Bladder microvascular endothelial cell (primary cell): ENCODE measurements at places on chromosomes 11 and 22. TPM values are rescaled to one million over a fixed set of nuclear protein-coding genes. Genes with fewer than 3 reads are reported as not detected.

MYBPC3 gene
- not detected in 2 replicates for total RNA-seq

SNX15 gene
- total RNA-seq: 8.1 and 10.4 TPM in 2 replicates

PHLDA2 gene
- total RNA-seq: 1.8 and 2.8 TPM in 2 replicates

SPON1 gene
- total RNA-seq: 0.06 TPM in 1 of 2 replicates, not detected in the other

CBLIF gene
- not detected in 2 replicates for total RNA-seq

PDGFB gene
- 108 and 292 TPM in 2 replicates for total RNA-seq

RNF169 gene
- 21.4 and 23.9 TPM in 2 replicates for total RNA-seq

TBC1D22A gene
- 11.5 and 21.2 TPM in 2 replicates for total RNA-seq

APOBEC3H gene
- total RNA-seq: 0.19 and 0.32 TPM in 2 replicates

CAT gene
- total RNA-seq: 40.3 and 69.5 TPM in 2 replicates

FAT3 gene
- total RNA-seq: 0.49 and 1.1 TPM in 2 replicates

OR8A1 gene
- total RNA-seq: not detected in 2 replicates

ANGPTL5 gene
- total RNA-seq: not detected in 2 replicates

NRXN2 gene
- total RNA-seq: 0.49 TPM in 1 of 2 replicates, not detected in the other

ACRV1 gene
- total RNA-seq: not detected in 2 replicates

HORMAD2 gene
- total RNA-seq: not detected in 2 replicates

FAM111B gene
- 13.9 and 31.7 TPM in 2 replicates for total RNA-seq

IL17RA gene
- total RNA-seq: 4.8 and 5.2 TPM in 2 replicates

CRYBA4 gene
- total RNA-seq: not detected in 2 replicates

DERL3 gene
- 0.38 and 0.49 TPM in 2 replicates for total RNA-seq

BRSK2 gene
- total RNA-seq: under 0.01 and 1.4 TPM in 2 replicates
